ENCODE measurements at places on chromosomes 6 and 20.

DNA sequence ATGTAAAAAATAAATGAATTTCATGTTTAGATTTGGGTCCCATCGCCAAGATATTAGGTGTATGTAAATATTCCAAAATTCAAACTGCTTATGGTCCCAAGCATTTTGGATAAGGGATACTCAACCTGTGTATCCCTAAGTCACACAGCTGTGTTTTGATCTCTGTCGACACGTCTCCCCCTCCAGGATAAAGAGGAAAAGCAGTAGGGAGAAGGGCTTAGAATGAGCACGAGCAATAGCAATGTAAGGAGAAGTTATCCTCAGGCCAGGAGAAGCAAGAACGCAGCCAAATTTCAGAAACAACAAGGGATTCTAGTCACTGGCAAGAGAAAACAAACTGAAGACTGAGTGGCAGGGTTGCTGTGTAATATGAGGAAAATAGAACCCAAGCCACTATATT lies 181.2 kb downstream of the AIG1 start:
- DNase-seq: no peak

GRCh38 chr6:10146715-10147451 lies 268.0 kb downstream of the TFAP2A start:
- DNase-seq: no peak

- no peak for DNase-seq
Measured at GRCh38 chr20:44496976-44497375, 21.3 kb downstream of the TTPAL start.

DNA sequence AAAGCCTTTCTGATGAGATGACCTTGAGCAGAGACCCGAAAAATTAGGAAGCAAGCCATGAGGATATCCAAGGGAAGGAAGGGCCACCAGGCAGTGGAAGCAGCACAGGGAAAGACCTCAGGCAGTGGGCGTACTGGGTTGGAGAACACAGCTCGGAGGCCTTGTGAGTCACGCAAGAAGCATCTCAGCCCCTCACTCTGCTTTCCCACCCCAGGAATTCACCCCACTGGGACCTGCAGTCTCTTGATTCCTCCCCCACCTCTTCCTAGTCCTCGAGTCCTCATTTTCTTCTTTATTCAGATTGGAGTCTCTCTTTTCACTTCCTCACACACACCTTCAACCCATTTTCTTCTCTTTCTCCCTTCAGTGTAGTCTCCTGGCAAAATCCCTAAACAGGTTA lies 27.0 kb downstream of the RPRD1B start:
- DNase-seq: no peak

DNA sequence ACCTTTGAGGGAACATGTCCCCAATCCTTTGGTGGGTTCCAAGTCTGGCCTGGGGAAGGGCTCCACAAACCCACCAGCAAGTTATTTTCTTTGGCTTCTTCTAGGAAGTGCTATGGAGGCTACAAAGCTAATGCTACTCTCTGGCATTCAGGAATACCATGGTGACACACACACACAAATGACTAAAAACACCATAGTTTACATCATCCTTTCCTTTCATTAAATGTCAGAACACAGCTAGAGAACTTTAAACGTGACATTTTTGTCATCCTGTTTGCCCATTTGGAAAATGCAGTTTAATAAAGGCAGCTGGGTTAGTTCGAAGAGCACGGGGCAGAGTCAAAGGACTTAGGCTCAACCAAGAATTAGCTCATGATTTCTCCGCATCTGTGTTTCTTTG lies 40.2 kb upstream of the PROKR2 start:
- no peak for DNase-seq

GRCh38 chr20:16475225-16475624 lies 98.0 kb downstream of the KIF16B start:
- DNase-seq: no peak

GRCh38 chr6:49526598-49526997 lies 23.9 kb upstream of the C6orf141 start:
- DNase-seq: no peak
